ENCODE measurements at places on chromosomes 3 and 15. TPM values are rescaled to one million over a fixed set of nuclear protein-coding genes. Genes with fewer than 3 reads are reported as not detected.

The ZNF710 gene
- total RNA-seq = 14.4 TPM

DNA sequence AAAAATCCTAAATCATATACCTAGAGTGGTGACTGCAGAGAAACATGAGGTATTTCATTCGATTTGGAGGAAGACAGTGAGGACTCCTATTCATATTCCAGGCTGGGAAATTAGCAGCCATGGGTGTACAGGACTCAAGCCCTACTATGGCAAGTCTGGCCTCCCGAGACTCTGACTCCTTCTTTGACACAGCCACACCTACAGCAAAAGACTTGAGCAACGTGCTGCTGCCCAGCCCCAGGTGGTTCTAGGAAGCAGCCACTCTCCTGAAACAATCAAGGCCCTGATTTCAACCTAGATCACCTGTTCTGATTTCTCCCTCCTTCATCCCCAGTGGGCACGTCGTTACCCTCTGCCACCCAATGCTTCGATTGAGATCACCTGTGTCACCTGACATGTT lies 84.0 kb upstream of the ATP11B start:
- DNase-seq = no peak

GRCh38 chr3:103195216-103195615 lies 760.4 kb downstream of the ZPLD1 start:
- DNase-seq = no peak

The MASP1 gene
- 1.3 TPM for total RNA-seq

DNA sequence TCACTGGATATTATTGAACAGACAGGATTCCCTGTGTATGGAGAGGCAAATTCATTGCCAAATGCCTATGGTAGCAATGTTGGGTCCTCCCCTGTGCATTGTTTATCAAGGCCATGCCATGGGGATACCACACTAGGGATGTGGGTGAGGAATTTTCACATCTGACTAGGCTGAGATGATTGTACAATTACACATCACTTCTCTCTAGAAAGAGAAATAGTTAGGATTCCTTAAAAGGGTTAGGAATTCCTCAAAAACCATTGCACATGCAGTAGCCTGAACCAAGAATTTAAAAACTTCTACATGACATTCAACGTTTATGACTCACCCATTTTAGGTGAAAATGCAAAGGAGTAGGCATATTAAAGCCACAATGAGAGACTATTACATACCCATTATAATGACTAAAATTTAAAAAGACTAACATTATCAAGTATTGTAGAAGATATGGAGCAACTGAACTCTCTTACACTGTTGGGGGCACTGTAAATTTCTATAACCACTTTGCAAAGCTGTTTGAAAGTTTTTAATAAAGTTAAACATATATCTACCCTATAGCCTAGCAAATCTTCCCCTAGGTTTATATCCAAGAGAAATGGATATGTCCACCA lies 175.9 kb downstream of the THRB start:
- no peak for DNase-seq

DNA sequence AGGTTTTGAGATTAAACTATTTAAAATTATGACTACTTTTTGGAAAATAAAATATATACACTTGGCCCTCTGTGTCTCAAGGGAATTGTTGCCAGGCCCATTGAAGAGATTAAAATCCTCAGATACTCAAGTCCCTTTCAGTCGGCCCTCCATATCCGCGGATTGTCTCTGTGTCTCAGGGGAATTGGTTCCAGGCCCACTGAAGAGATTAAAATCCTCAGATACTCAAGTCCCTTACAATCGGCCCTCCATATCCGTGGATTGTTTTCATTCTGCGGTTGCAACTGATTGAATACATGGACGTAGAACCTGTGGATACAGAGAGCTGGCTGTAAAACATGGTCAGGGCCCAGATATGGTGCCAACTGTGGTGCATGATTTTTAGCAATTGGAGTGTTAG lies 15.7 kb upstream of the LRCH3 start:
- no peak for DNase-seq

DNA sequence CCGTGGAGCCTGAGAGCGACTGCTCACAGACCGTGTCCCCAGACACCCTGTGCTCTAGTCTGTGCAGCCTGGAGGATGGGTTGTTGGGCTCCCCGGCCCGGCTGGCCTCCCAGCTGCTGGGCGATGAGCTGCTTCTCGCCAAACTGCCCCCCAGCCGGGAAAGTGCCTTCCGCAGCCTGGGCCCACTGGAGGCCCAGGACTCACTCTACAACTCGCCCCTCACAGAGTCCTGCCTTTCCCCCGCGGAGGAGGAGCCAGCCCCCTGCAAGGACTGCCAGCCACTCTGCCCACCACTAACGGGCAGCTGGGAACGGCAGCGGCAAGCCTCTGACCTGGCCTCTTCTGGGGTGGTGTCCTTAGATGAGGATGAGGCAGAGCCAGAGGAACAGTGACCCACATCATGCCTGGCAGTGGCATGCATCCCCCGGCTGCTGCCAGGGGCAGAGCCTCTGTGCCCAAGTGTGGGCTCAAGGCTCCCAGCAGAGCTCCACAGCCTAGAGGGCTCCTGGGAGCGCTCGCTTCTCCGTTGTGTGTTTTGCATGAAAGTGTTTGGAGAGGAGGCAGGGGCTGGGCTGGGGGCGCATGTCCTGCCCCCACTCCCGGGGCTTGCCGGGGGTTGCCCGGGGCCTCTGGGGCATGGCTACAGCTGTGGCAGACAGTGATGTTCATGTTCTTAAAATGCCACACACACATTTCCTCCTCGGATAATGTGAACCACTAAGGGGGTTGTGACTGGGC lies 7.3 kb downstream of the FAM131A start:
- no peak for DNase-seq

DNA sequence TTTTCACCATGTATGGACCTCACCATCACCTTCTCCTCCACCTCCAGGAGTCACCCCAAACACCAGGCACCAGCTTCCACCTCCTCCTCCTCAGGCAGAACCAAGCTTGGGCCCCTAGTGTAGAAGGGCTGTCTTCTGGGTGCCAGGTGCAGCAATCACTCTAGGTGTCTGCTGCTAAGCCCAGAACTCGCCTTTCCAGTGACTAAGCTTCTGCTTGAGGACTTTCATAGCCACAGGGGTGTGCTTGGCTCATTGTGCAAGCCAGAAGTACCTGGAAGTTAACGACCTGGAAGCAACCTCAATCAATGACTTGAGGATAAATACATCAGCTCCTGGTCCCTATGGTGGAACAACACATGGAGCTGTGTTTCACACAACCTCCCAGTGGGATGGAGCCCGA lies 49.8 kb upstream of the PXYLP1 start:
- DNase-seq = no peak

- no peak for DNase-seq
These were observed 706 bp upstream of the RPL35A start for GRCh38 chr3:197949191-197949777.

DNA sequence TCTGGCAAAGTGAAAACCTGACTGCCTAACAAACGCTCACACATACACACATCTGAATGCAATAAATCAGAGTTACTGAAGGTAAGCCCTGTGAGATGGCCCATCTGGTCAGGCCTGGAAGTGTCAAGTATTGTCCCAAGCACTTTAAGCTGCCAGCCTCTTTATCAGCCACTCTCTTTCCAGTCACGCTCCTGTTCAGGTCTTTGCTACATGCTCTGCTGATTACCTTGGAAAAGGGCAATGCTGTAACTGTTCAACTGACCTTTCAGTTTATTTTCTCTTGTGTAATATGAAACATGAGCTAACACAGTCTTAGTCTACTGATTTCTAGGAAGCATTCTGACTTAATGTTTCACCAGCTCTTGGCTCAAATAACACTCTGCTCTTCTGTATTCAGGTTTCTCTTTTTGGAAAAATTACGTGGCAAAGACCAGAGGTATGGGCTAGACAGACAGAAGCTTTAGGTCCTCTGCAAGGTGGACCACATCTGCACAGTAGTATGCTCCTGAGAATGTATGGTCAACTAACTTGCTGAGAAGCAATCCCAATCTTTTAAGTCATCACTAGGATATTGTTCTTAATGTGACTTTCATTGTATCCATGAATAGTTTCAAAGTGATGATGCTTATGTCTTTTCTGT lies 44.5 kb downstream of the GBE1 start:
- DNase-seq = no peak

DNA sequence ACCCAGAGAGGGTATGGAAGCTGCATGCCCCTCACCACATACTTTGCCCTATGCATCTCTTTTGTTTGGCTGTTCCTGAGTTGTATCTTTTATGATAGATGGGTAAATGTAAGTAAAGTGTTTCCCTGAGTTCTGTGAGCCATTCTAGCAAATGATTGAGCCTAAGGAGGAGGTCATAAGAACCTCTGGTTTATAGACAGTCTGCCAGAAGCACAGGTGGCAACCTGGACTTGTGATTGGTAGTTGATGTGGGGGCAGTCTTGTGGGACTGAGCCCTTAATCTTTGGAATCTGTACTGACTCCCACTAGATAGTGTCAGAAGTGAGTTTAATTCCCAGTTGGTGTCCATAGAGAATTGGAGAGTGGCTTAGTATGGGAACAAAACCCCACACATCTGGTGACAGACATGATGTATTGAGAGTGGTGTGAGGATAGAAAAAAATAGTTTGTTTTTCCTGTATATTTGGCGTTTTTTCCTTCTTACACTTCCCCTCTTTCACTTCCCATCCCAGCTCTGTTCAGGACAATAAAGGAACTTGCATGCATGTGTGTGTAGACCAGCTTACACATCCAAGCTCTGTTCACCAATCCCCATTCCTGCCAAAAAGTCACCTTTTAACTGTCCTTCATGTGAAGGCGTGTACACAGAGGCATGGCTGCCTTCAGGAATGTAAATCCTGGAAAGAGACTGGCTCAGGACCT lies 38.1 kb upstream of the SPPL2A start:
- DNase-seq = no peak

The GOLGA6L4 gene
- total RNA-seq = 5.3 TPM

GRCh38 chr3:96361241-96361640 lies 453.2 kb upstream of the EPHA6 start:
- no peak for DNase-seq

GRCh38 chr3:115691964-115692363 lies 68.7 kb downstream of the GAP43 start:
- DNase-seq = no peak

DNA sequence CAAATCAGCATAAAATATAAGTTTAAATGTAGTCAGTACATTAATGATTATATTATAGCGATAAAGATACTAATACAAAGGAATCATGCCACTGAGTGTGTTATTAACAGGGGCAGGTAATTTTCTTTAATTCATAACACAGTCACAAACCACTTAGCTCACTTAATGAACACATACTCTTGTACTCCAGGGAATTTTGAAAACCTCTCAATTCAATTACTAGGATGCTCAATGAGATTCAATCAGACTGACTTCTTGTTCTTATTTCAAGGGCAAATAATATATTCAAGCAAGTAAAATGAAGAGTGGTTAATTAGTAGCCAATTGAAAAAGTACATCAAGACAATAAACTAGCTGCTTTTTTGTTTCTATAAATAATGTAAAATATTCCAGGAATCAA lies 5.8 kb upstream of the SUCNR1 start:
- no peak for DNase-seq

The OR5H6 gene
- not detected for total RNA-seq

The GP5 gene
- not detected for total RNA-seq

DNA sequence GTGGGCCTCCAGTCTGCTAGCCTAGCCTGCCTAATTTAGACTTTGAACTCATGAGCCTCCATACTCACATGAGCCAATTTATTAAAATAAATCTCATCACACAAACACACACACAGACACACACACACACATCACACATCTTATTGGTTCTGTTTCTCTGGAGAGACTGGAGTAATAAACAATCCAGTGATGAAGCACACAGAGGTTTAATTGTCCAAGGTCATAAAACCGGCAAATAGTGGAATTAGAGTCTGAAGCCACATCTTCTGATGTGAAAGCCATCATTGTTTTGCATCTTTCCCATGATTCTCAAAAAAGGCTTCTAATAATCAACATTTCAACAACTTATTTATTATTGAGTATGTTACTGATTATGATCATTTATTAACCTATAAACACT lies 249.4 kb upstream of the KCNH8 start:
- no peak for DNase-seq

- no peak for DNase-seq
These were observed 139.1 kb upstream of the MRPS22 start for GRCh38 chr3:139204728-139205127.

- no peak for DNase-seq
These were observed 900.6 kb downstream of the TUSC7 start for GRCh38 chr3:117610156-117610555.

The GPR176 gene
- total RNA-seq = 9.4 TPM

The ATP11B gene
- total RNA-seq = 70.8 TPM

GRCh38 chr3:58117561-58118181 lies 93.1 kb downstream of the DNASE1L3 start:
- peak; percentile 43 for DNase-seq

The CLDN11 gene
- 8.2 TPM for total RNA-seq

DNA sequence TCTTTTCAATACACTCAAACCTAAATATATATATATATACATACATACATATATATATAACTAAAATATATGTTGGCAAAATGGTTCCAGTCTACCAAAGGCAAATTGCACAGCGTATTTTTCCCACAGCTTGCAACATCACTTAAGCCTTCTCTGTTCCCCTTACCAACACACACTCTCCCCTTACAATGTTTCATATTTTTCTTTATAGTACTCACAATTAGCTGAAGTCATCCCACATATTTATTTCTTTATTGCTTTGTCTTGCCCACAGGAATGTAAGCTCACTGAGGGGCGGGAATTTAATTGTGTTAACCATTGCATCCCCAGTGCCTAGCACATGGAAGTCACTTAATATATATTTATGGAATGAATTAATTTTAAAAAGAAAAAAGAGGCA lies 288.3 kb downstream of the ULK4 start:
- no peak for DNase-seq

- DNase-seq = no peak
These were observed 9.1 kb downstream of the EOMES start for GRCh38 chr3:27713078-27713423.

GRCh38 chr3:134132961-134133360 lies 103.2 kb upstream of the SLCO2A1 start:
- DNase-seq = no peak

- DNase-seq = no peak
These were observed 703.3 kb upstream of the LMCD1 start for GRCh38 chr3:7798276-7798675.

GRCh38 chr15:56042031-56042430 lies 48.6 kb upstream of the NEDD4 start:
- no peak for DNase-seq

DNA sequence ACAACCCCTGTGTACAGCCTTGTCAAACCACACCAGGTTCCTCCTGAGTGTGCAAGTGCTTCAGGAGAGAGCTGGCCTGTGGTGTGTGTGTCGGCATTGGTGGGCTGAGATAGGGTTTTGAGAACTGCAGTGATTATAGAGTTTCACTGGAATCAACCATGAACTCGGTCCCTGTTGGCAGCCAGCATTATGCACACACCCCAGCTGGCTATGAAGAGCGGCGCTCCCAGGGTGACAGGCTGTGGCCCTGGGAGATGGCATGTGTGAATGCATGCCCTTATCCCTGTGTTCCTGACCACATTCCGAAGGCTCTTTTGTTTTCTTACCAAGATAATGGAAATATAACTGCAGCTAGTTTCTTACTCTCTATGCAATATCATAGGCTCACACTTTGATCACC lies 101.8 kb downstream of the SNRK start:
- no peak for DNase-seq

The CCDC13 gene
- 2.3 TPM for total RNA-seq

- no peak for DNase-seq
These were observed 12.9 kb upstream of the MELTF start for GRCh38 chr3:197042539-197042938.
